ENCODE measurements at places on chromosomes 1 and 21. TPM values are rescaled to one million over a fixed set of nuclear protein-coding genes. Genes with fewer than 3 reads are reported as not detected.

The BACH1 gene
- 42.3 TPM for total RNA-seq

The PTPN22 gene
- 7.2 TPM for total RNA-seq

The TRIM46 gene
- total RNA-seq: 1.5 TPM

The ADAM30 gene
- total RNA-seq: not detected

The COPA gene
- 153 TPM for total RNA-seq

The SH2D5 gene
- total RNA-seq: not detected

The GABPB2 gene
- total RNA-seq: 20.6 TPM

The POU3F1 gene
- not detected for total RNA-seq

The ATP1A2 gene
- total RNA-seq: 229 TPM

The CATSPERE gene
- 2.0 TPM for total RNA-seq

The NECTIN4 gene
- 56.3 TPM for total RNA-seq

The CD84 gene
- 17.0 TPM for total RNA-seq

The CALML6 gene
- 1.2 TPM for total RNA-seq

The RNF186 gene
- total RNA-seq: not detected

The IFI16 gene
- 132 TPM for total RNA-seq

GRCh38 chr1:31203215-31203614 lies 36.5 kb downstream of the NKAIN1 start:
- DNase-seq: peak; percentile 33

DNA sequence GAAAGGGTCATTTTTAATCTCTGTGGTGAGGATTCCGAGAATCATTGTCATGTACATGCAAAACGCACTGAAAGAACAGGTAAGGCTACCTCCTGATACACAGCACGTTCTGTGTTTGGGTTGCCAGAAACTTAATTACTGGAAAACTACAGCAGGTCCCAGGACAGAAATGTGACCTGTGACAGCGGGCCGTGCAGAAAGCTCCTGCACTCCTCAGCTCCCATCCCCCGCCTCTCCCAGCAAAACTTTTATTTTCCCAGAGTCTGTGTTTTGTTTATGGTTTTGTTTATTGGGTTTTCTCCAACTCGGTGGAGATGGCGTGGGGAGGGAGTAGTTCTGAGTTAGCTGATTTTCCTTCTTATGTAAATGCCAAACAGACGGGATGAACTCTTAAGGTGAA lies 44.7 kb downstream of the SLC44A3 start:
- DNase-seq: peak; percentile 55

DNA sequence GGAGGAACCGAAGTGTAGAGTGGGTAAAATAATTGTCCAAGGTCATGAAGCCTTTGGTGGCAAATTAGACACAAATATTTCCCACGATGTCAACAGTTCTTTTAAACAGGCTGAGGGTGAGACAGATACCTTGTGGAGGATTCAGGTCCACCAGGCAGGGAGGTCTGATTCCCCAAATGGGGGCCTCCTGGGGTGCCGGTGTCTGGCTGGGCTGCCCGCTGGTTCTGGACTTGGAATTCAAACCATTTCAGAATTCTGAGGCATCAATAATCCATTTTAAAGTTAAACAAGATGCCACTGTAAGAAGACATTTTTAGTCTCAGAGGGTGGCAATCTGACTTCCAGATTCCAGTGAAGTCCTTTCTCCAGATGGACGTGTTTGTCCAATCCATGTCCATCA lies 15.5 kb downstream of the KCNA10 start:
- no peak for DNase-seq

DNA sequence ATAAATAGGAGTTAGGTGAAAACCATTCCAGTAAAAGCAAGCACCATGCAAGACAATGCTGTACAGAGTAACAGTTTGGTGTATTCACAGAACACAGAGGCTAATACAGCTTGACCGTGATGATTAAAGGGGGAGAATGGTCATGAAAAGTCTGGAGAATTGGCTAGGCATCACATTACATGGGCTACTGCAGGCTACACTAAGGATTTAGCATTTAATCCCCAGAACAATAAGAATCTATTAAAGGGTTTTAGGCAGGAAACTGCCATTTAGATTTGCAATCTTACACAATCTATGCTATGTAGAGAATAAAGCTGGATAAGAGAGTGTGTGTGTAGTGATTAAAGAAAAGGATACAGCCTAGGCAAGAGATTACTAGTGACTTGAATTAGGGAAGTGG lies 30.6 kb downstream of the HFM1 start:
- DNase-seq: no peak

DNA sequence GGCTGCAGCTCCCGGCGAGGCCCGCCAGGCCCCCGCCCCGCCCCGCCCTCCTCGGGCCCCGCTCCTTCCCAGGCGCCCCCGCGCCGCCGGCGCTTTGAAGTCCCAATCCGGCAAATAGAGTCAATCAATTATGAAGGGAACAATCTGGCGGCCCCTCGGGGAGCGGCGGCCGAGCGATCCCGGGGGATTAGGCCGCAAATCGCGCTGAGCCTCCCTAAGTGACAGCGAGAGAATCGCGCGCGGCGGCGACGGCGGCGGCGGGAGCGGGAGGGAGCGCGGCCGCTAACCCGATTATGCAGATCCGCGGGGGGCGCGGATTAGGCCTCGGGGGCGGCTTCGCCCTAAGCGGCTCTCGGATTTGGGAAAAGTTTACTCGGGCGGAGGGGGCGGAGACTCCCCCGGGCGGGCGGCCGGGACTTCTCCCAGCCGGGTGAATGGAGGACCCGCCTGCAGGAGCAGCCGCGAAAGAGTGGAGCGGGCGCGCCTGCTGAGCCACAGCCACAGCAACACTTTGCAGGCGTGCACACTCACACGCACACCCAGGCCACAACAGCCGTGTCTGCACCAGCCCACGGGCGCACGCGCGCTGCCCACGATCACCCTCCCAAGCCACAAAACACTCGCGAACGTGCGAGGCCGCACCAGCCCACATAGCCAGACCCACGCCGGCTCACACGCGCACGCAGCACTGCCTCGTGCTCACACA lies 23.0 kb upstream of the DMBX1 start:
- DNase-seq: no peak

DNA sequence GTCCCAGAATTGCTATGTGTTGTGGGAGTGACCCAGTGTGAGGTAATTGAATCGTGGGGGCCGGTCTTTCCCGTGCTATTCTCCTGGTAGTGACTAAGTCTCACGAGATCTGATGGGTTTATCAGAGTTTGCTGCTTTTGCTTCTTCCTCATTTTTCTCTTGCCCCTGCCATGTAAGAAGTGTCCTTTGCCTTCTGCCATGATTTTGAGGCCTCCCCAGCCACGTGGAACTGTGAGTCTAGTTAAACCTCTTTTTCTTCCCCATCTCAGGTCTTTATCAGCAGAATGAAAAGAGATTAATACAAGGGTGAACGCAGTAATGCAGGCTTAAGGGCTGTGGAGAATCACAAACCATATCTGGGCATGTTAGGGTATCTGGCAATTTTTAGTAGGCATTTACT lies 624.0 kb downstream of the USP25 start:
- DNase-seq: no peak

GRCh38 chr1:205438213-205439158 lies 16.6 kb upstream of the LEMD1 start:
- peak; percentile 74 for DNase-seq

- no peak for DNase-seq
Observed at GRCh38 chr1:116311193-116311592, 61.9 kb upstream of the ATP1A1 start.

DNA sequence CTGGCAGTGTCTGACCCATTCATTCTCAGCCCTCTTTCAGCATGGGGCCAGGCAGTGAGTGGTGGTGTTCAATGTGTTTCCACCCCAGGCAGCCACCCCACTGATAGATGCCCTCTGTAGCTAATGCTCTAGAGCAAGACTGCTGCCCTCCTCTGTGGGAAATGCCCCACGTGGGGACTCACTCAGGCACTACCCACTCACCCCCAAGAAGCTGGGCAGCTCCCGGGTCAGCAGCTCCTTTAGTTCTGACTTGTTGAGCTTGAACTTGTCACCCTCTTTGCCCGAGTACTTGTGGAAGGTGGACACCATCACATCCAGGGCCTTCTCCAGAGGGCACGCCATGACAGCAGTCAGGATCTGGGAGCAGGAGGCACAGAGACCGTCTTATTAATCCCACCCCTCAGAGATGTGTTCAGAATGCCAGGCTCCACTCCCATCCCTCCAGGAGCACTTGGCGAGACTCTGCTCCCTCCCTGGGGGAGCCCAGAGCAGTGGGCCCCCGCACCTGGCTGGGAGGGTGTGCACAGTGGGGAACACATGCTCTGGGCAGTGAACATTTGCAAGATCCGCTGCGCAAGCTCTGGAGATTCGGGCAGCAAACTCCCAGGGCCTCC lies 1.0 kb downstream of the S100A4 start:
- no peak for DNase-seq

DNA sequence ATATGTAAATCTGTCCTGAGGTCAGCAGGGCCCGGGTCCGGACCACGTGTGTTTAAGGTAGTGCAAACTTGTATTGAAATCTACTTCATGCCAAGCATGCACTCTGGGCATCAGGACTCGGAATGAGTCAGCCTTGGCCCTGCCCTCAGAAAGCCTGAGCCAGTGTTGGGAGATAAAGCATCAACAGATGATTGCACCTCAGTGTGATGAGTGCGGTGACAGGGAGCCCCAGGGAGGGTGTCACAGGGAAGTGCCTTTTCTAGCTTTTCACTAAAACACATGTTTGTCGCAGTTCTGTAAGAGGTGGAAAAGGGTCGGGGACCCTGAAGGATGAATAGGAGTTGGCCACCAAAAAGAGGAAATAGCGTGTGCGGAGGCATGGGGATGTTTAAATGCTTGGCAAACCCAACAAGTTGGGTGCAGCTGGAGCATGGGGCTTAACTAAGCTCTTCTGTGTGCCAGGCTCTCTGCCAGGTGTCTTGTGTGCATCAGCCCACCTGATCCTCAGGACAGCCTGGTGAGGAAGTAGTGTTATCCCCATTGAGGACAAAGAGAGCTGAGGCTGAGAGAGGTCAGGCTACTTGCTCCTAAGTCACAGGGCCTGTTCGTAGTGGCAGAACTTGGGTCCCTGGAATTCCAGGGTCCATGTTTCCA lies 48.2 kb upstream of the EPB41 start:
- no peak for DNase-seq

GRCh38 chr1:210252621-210253051 lies 20.0 kb downstream of the SERTAD4 start:
- DNase-seq: no peak

DNA sequence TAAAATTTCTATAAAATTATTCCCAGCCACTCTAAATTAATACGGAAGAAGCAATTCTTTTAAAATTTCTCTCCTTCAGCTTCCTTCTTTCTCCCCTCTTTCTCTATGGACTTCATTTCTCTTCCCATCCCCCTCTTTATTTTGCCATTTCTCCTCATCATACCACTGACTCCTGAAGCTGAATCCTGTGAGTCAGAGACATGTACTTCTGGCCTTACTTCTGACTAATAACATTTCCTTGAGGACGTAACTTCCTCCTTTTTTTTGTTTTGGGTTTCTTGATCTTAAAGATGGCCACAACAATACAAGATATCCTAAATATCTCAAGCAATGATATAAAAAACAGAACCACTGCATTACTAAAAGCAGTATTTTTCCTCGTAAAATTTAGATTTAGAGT lies 63.6 kb upstream of the DENND1B start:
- no peak for DNase-seq

DNA sequence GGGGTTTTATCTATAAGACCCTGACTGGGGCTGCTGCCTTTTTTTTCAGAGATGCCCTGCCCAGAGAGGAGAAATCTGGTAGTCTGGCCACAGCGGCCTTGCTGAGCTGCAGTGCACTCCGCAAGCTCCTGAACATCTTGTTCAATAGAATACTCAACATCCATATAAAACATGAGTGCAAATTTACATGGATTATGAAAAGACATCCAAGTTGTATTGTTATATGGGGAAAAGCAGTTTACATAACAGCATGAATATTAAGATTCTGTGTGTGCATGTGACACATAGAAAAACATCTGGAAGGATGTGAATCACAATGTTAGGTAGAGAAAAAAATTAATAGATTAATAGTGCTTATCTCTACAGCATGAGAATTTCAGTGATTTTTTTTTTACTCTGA lies 16.4 kb downstream of the COG2 start:
- no peak for DNase-seq

- DNase-seq: no peak
Observed at GRCh38 chr1:20974951-20975350, 187.8 kb upstream of the HP1BP3 start.

- DNase-seq: no peak
Observed at GRCh38 chr1:104761961-104762570, 1012.4 kb downstream of the AMY1C start.

DNA sequence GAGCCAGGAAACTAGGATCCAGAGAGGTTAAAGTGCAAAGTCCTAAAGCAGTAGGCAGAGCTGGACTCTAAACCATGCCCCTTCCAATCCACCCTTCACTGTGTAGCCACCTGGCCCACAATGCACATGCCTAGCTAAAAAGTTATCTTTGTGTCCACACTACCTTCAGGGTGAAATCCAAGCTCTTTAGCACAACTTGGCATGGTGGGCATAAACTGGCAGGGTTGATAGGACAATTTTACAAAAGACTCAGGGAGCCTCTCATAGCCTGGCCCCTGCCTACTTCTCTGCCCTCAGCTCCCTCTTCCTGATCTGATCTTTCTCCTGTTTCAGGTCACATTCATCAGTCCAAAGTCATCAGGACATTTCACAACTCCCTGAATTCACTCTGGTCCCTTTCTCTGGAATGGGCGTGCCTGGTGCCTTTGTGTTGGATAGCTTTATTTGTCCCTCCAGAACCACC lies 513.9 kb downstream of the OMA1 start:
- no peak for DNase-seq

GRCh38 chr1:229111703-229112319 lies 159.1 kb upstream of the RAB4A start:
- no peak for DNase-seq

- DNase-seq: no peak
Observed at GRCh38 chr1:20626524-20626923, 6.7 kb upstream of the PINK1 start.

- no peak for DNase-seq
Observed at GRCh38 chr1:39047374-39048229, 21.5 kb downstream of the NDUFS5 start.

- no peak for DNase-seq
Observed at GRCh38 chr1:189960769-189961168, 516.9 kb downstream of the BRINP3 start.

- DNase-seq: no peak
Observed at GRCh38 chr1:209614151-209614420, 30.6 kb downstream of the CAMK1G start.

DNA sequence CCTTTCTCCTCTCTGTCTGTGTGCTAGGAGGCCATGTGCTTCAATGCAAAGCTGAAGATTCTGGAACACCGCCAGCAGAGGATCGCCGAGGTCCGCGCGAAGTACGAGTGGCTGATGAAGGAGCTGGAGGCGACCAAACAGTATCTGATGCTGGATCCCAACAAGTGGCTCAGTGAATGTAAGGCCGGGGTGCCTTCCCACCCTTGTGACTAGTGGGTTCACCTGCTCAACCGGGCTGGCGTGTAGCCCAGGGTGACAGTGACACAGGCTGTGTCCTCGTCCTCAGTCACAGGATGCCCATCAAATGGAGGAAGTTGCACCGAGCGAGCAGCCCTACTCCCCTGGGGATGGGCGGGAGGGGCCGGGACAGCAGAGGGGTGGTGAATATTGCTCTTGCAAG lies 544.1 kb downstream of the KIF26B start:
- no peak for DNase-seq

- no peak for DNase-seq
Observed at GRCh38 chr1:109249654-109250401, 489 bp downstream of the CELSR2 start.

- DNase-seq: no peak
Observed at GRCh38 chr1:177913762-177914540, 55.9 kb downstream of the SEC16B start.

Data from breast epithelium (tissue), 4 donors.